NCI-H187 treated with DMSO at 0.1 percent for 48 hours (cell line): ENCODE measurements at places on chromosomes 6 and 20.

DNA sequence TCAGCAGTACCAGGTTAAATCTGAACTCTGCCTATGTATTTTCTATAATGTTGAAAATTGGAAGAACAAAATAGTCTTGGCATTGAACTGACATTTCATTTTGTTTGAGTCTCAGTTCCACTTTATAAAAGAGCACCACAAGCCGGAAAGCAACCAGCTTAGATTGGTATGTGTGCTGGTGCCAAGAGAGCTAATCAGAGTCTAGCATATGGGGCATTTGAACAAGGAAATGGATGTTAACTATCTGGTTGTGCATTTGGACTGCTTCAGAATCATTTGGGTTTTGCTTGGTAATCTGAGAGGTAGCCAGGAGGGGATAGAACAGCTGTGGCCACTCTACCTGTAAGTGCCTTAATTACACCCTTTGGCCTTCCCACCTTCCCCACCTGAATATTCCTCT lies 184.8 kb downstream of the GRIK2 start:
- no peak for DNase-seq

DNA sequence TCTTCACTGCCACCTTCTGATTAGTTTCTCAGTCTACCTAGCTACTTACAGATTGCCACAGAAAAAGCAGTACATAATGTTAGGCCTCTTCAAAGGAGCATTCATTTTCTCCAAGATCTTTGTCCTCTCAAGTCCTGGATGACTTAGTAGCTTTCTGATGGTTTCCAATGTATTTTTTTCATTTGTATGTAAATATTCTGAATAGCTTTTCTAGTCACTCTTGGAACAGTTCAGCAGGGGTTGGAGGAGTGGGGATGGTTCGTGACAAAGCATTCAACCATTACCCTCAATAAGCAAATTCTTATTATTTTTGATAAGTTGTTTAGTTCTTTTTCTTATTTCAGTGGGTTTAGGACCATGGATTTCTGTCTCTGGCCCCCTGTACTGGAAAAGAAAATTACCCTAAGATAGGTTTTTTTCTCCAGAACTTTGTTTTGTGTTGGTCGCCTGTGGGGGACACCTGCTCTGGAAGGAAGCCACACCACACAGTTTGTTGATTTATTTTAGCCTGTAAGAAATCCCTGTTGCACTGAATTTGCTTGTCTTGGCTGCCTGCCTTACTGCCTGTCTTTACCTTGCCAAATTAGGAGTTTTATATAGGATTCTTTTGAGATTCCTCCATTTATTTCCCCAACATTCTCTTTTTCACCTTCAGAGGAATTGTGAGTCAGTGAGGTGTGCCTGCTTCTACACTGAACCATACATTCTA lies 247.9 kb downstream of the RFPL4B start:
- DNase-seq, result no peak

- no peak for DNase-seq
Observed at GRCh38 chr6:90892271-90892670, 305.4 kb upstream of the MAP3K7 start.

GRCh38 chr20:63519668-63520503 lies 679 bp upstream of the PPDPF start:
- no peak for DNase-seq

DNA sequence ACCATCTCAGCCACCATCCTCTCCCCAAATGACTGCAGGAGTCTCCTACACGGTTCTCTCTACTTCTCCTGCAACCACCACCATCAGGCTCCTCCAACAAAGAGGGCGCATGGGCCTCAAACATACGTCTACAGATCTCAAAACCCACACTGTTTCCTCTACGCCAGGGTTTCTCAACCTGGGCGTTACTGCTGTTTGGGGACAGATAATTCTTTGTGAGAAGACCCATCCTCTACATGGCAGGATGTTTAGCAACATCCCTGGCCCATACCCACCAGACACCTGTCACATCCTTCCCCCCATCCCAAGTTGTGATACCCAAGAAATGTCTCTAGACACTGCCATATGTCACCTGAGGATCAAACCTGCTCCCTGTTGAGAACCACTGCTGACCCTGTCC lies 45.0 kb downstream of the ELMO2 start:
- DNase-seq, result no peak

GRCh38 chr6:98880486-98880885 lies 46.1 kb downstream of the POU3F2 start:
- no peak for DNase-seq

GRCh38 chr6:135941275-135942025 lies 89.9 kb downstream of the PDE7B start:
- no peak for DNase-seq

DNA sequence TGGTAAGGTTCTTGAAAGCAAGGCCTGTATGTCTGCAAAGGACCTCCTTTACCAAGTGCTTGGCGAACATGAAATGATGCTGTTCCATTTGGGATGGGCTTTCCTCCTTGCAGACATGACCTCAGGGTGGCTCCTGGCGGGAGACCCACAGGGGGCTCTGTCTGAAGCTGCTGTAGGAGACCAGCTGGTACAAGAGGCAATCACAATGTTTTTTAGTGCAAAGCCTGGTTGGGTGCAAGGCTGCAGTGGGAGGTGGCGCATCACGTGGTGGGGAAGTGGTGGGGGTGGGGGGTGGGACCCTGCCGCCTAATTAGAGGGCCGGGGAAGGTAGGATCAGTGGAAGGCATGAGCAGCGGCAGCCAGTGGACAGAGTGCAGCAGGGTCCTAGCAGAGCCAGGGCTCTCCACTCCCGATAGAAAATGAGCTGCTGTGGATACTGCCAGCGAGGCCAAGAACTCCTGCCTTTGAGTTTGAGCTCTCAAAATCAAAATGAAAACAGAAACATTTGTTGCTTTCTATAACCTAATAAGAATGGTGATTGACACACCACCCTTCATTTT lies 9.1 kb upstream of the ARMC2 start:
- no peak for DNase-seq

- DNase-seq, result peak; percentile 96
Observed at GRCh38 chr20:44018259-44018941, 103.7 kb downstream of the TOX2 start.

DNA sequence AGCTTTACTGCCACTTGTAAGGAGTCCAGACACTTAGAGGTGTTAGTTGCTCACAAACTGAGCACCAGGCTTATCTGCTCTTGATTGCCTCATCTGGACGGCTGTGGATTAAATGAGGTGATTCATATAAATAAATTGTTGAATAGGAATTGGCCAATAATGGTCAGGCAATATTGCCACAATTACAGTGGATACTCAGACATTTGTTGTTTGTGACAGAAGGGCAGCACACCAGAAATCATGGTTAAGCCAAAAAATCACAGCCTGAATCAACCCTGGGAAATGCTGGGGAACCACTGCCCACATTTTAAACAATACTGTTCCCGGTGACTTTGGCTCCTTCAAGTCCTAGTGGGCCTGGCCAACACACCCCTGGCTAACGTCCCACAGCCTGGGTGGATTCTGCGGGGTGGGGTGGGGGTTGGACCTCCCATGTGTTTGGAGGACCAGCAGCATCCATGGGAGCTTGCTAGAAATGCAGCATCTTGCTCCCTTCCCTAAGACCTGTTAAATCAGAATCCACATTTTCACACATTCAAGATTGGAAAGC lies 29.5 kb upstream of the SPDEF start:
- no peak for DNase-seq

DNA sequence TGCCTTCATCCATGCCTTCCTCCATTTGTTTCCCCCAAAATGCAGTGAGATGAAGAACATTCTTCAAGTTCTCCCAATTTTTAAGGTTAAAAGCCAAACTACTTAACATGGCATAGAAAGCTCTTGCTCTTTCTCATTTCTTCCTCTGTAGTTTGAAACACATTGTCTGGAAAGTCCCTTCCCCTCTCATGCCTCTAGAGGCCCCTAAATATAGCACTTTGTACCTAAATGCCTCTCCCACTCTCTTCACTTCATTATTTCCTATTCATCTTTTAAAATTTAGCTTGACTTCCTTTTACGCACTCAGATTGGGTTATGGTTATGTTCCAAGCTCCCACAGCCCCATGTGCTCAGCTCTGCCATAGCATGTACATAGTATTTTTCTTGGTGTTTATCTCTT lies 389.3 kb downstream of the HDGFL1 start:
- no peak for DNase-seq

- DNase-seq, result no peak
Observed at GRCh38 chr6:34161857-34162515, 16.1 kb upstream of the GRM4 start.

- no peak for DNase-seq
Observed at GRCh38 chr6:134035823-134036296, 16.6 kb downstream of the SLC2A12 start.

DNA sequence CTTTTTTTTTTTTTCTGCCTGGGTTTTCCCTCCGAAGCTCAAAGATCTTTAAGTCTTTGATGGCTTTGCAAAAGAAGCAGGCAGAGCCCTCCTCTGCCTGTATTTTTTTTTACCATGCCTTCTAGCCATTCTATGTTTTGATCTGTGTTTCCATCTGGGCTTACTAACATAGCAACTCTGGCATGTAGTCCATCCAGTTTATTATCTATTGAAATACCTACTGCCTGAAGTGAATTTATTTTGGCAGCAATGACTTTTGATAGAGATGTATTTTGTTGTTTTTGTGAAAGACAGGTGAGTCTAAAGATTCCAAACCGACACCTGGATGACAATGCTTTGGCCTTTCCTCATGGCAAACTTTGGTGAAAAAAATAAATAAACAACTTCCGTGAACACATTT lies 1157.7 kb upstream of the MAP3K7 start:
- DNase-seq, result no peak

- no peak for DNase-seq
Observed at GRCh38 chr6:25995507-25995906, 32.9 kb downstream of the TRIM38 start.

DNA sequence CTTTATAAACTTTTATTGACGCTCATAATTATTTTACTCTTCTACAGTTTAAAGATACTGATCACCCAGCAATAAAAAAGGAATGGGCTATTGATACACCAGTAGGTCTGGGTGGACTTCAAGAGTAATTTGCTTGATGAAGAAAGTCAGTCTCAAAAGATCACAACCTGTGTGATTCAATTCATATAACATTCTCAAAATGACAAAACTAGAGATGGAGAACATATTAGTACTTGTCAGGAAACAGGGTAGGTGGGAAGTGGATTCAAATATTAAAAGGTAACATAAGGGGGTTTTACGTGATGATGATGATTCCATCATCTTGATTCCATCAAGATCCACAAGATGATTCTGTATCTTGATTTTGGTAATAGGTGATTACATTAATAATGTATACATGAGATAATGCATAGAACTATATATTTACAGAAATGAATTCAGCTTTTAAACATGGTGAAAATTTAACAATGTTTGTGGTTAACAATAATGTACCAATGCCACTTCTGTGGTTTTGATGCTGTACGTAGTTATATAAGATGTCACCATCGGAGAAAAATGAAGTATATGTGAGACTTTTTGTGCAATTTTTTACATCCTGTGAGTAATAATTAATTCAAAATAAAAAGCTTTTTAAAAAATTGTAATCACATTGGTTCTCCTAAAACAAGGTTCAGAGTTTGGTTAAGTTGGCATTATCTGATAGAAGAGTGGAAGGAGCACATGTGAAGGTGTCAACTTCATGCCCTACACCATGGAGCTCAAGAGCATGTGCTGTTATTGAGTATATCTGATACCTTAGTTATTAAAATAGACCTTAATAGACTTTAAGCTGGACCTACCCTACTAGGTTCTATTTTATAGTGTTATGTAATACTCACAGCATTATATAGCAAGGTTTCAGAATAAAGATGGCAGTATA lies 66.3 kb upstream of the DYNLRB1 start:
- DNase-seq, result no peak

DNA sequence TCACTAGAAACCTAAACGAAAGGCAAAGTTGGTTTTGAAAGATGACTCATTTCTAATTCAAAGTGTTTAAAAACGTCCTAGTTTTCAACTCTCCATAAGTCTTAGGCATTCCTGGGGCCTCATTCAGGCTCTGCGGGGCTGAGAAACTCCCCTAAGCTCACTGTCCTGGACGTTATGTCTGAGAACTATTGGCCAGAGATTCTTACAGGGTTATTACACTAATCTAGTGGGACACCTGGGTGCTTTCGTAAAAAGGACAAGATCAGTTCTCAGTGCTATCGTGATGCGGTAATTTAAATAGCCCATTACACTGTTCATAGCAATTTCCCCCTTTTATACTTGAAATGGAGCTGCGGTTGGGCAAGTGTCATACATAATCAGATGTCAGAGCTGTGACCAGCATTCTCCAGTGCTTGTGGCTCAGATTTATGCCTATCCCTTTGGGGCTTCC lies 280.9 kb downstream of the QKI start:
- no peak for DNase-seq
